Upper lobe of left lung (tissue), 6 donors: ENCODE measurements at places on chromosomes 4 and X. TPM values are rescaled to one million over a fixed set of nuclear protein-coding genes. Genes with fewer than 3 reads are reported as not detected.

GRCh38 chr4:70902577-70903290 lies 565 bp downstream of the MOB1B start:
- peak overlapping the region; percentile 81 for H3K27ac ChIP-seq
- DNase-seq: no peak
- H3K4me3 ChIP-seq: peak overlapping the region; percentile 85
- H3K27me3 ChIP-seq: no peaks in the 10 kb centered on the region
- peaks cover 5% of the 10 kb centered on the region for H3K4me1 ChIP-seq

DNA sequence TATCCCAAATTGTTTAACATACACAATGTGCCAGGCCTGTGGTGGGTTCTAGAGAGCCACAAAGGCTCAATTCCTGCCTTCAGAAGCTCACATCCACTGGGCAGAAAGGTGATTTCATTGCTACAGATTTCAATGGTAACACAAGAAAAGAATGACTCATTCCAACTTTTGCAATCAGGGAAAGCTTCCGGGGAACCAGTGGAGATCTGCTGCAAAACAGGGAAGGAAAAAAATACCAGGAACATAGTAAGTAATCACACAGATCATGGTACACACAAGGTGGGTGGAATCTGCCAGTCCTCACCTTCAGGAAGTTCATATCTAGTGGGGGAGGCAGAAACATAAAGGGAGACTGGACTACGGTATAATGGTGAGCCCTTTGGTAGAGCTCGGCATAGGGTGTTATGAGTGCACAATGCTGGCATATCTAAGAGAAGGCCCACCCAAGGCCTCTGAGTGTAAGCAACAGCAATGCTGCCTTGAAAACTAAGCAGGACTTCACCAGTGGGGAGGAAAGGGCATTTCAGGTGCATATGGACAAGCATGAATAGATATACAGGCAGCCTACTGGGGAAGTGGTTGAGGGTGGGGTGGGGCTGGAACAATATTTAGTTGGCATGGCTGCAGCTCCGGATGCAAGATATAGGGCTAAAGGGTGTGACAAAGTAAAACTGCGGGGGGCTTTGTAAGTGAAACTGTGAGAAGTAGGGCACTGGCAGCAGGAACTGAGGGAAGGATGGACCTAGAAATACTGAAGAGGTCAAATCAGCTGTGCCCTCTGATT lies 24.2 kb downstream of the GPRIN3 start:
- H3K4me3 ChIP-seq: no peak overlapping the region
- H3K27ac ChIP-seq: peak overlapping the region; percentile 53
- H3K36me3 ChIP-seq: no peaks in the 10 kb centered on the region
- peak; percentile 37 for DNase-seq
- peaks cover 8% of the 10 kb centered on the region for H3K4me1 ChIP-seq
- no peaks in the 10 kb centered on the region for H3K27me3 ChIP-seq

DNA sequence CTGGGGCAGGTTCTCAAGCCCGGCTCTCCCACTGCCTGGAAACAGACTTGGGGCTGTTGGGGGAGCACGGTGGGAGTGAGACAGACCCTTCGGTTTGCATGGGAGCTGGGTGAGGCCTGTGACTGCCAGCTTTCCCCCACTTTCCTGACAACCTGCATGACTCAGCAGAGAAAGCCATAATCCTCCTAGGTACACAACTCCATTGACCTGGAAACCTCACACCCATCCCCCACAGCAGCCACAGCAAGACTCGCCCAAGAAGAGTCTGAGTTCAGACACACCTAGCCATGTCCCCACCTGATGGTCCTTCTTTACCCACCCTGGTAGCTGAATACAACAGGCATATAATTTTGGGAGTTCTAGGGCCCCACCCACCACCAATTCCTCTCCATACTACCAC lies 57.6 kb upstream of the UBQLN2 start:
- H3K27ac ChIP-seq: no peak overlapping the region
- no peaks in the 10 kb centered on the region for H3K27me3 ChIP-seq
- no peak overlapping the region for H3K4me3 ChIP-seq

DNA sequence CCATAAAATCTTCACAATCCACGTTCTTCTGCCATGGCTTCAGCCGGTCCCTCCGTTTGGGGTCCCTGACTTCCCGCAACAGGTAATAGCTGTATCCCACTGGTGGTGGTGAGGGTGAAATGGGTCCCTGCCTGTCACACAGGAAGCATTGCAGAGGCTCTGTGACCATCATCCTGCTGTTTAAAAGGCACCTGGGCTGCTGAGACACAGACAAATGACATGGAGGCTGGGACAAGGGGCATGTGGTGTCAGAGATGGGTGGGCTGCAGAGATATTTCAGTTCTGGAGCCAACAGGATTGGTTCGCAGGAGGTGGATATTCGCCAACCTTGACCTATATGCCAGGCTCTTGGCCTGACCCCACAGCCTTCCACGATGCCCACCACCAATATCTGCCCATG lies 82.1 kb downstream of the JAKMIP1 start:
- no peaks in the 10 kb centered on the region for H3K27me3 ChIP-seq
- no peaks in the 10 kb centered on the region for H3K4me1 ChIP-seq
- H3K27ac ChIP-seq: no peak overlapping the region
- H3K36me3 ChIP-seq: no peaks in the 10 kb centered on the region

The GYPE gene
- total RNA-seq: 0.89 TPM

The DCX gene
- total RNA-seq: not detected

The MAGIX gene
- 7.3 TPM for total RNA-seq
